Ureter (tissue), 1 donor: ENCODE measurements at places on chromosomes 7 and 10. TPM values are rescaled to one million over a fixed set of nuclear protein-coding genes. Genes with fewer than 3 reads are reported as not detected.

- DNase-seq: no peak
These were observed 66.3 kb downstream of the SND1 start for GRCh38 chr7:127718340-127718679.

DNA sequence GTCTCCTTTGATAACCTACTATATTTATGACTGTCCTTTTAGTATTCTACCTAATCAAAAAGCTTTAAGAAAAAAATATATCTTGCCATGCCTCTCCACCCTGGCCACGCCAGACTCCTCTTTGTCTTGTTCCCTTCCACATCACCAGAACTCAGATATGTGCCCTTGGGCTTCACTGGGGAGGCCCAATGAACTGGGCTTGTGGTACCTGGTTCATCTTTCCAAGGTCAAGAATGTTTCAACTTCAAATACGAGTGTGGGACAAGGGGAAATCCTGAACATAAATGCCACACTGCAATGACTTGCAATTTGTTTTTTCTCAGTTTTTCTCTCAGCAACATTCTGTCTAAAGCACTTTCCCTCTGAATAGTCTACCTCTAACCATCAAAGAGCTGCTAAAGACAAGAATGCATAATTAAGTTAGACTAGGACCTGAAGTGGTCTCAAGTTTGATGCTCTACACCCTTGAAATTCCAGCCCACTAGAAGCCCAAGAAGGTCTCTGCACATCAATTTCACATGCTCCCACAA, 9.9 kb downstream of the ERCC6 start:
- no peak for DNase-seq

The CRHR2 gene
- total RNA-seq: 0.34 TPM

DNA sequence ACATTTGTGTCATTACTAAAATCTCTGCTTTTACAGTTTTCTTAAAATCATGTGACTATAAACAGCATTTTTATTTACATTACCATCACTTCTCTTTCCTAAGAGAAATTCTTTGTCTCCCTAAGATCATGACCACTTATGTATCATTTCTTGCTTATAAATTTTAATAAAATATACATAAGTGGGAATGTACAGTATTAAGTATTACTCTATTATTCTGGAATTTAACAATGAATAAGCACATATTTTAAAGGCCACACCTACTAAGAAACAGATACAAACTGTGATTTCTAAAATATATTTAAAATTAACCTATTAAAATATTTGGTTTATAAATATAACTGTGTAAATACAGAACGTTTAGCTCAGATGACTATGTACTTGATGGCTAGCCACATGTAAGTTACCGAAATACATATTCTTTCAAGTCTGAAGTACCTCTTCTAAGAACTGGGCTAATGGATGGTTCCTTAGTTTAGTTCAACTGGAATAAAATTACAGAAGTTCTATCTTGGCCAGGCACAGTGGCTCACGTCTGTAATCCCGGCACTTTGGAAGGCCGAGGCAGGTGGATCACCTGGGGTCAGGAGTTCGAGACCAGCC, 33.3 kb upstream of the PTPRN2 start:
- DNase-seq: no peak

The FAM3C gene
- total RNA-seq: 64.1 TPM
